PC-3 (cell line): ENCODE measurements at places on chromosomes 16 and 17.

- peak overlapping the region; percentile 96 for H3K27ac ChIP-seq
- H3K4me3 ChIP-seq = no peak overlapping the region
- no peak for DNase-seq
- peaks cover 56% of the 10 kb centered on the region for H3K4me1 ChIP-seq
- H3K36me3 ChIP-seq = no peaks in the 10 kb centered on the region
- no peaks in the 10 kb centered on the region for H3K27me3 ChIP-seq
Observed at GRCh38 chr17:72409405-72410002, 288.7 kb downstream of the SOX9 start.

DNA sequence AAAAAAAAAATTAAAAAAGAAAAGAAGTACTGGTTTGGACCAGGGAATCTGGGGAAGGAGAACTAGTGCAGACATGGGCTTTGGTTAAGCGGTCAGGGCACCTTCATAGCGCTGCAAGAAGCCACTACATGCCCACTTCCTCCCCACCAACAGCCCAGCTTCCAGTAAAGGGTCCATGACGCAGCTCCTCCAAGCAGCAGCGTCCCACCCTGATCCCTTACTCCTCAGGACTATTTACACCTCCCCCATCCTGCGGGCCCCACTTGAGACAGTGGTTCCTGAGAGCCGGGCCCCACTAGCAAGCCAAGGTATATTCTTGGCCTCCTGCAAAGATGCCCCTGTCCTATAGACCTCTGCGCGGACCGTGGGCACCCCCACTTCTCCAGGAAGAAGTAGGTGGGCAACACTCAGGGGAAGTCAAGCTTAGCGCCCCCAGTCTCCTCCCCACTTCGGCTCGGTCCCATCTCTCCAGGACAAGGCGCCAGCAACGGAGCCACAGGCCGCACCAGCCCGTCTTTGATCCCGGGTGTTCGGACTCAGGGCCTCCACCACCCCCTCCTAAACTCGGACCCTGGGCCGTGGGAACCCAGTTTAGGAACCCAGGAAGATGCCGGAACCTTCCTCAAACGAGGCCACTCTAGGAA, 913 bp upstream of the PRR14 start:
- H3K36me3 ChIP-seq = no peaks in the 10 kb centered on the region
- H3K4me3 ChIP-seq = peak overlapping the region; percentile 91; the same call in 1 of the 2 replicates
- H3K27ac ChIP-seq = no peak overlapping the region
- H3K27me3 ChIP-seq = no peaks in the 10 kb centered on the region
- 0 out of 2 replicates have a peak, but pooled peaks cover 4% of the 10 kb centered on the region for H3K4me1 ChIP-seq
- no peak for DNase-seq

DNA sequence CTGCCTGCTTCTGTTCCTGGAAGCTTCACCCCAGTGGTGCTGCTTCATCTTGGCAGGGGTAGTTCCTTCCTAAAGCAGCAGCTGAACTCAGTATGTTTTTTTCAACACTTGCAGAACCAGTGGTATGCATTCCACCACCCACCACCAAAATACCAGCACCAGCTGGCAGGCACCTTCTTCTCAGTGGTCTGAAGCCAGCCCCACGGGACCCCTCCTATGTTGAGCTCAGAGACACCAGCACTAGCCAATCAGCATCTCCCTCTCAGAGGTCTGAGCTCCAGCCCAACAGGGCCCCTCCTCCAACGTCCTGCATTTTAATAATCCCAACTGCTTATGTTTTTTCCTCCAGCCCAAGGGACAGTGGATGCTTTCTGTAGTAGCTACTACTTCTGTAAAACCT, 299.6 kb upstream of the CCL2 start:
- H3K27ac ChIP-seq = no peak overlapping the region
- DNase-seq = no peak
- no peaks in the 10 kb centered on the region for H3K27me3 ChIP-seq
- no peak overlapping the region for H3K4me3 ChIP-seq
- H3K4me1 ChIP-seq = no peaks in the 10 kb centered on the region
- H3K36me3 ChIP-seq = no peaks in the 10 kb centered on the region

DNA sequence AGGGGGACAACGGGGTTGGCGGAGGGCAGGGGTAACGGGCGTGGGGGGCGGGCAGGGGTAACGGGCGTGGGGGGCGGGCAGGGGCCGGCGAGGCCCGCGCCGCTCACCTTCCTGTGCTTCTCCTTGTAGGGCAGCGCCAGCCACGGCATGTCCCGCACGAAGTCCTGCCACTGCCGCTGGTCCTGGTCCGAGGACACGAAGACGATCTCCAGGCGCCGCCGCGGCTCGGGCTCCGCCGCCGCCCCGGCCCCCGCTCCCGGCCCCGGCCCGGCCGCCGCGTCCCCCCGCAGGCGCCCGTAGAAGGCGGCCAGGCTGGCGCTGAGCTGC, 401 bp downstream of the NXN start:
- no peaks in the 10 kb centered on the region for H3K36me3 ChIP-seq
- no peak for DNase-seq
- H3K27me3 ChIP-seq = no peaks in the 10 kb centered on the region
- H3K4me3 ChIP-seq = peak overlapping the region; percentile 67
- peaks cover 11% of the 10 kb centered on the region; the same call in 1 of the 2 replicates for H3K4me1 ChIP-seq

GRCh38 chr16:30519120-30520049, 7.0 kb downstream of the ZNF768 start:
- no peaks in the 10 kb centered on the region for H3K4me1 ChIP-seq
- no peak overlapping the region for H3K4me3 ChIP-seq
- DNase-seq = no peak
- H3K27ac ChIP-seq = no peak overlapping the region
- H3K36me3 ChIP-seq = no peaks in the 10 kb centered on the region

DNA sequence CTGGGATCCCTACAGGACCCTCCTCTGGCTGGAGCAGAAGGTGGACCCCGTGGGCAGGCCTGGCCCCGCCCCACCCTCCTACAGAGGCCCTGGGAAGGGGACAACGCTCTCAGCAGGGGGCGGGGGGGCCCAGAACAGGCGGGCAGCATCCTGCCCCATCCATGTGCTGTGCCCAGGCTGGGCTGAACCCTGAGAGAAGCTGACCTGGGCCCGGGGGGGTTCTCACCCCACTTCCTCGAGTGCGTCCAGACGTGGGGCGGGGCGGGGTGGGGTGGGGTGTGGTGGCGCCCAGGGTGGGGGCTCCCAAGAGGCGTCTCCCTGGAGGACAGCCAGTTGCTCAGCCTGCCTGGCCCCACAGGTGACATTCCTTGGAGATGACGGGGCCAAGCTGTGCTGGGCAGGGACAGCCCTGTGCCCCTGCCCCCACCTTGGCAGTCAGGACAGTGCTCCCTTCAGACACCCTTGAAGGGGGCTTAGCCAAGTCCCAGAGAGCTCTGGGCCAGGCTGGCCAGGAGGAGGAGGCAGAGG, 390 bp upstream of the UNC13D start:
- no peaks in the 10 kb centered on the region for H3K27me3 ChIP-seq
- peaks cover 39% of the 10 kb centered on the region for H3K4me1 ChIP-seq
- DNase-seq = peak; percentile 99
- peak overlapping the region; percentile 96 for H3K27ac ChIP-seq
- peak overlapping the region; percentile 57 for H3K4me3 ChIP-seq

GRCh38 chr16:29158785-29159184, 173.9 kb downstream of the LAT start:
- H3K4me1 ChIP-seq = peaks cover 12% of the 10 kb centered on the region
- H3K4me3 ChIP-seq = no peak overlapping the region
- no peaks in the 10 kb centered on the region for H3K27me3 ChIP-seq
- no peak for DNase-seq
- no peaks in the 10 kb centered on the region for H3K36me3 ChIP-seq

DNA sequence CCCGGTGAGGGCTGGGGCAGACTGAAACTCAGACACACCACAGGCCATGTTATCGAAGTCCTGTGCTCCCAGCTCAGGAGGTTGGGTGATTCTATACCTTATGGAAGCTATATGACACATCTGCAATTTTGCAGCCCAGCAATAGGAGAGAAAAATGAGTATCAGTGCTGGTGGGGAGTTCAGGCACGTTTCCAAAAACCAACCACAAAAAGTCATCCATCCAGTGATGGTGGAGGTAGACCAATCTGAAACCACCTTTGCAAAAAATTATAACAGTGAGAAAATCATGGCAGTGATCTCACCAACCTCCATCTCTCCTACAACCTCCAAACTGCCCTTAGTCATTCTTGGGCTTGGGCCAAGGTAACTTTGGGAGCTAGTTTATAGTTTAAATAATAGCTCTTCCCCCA, 327.9 kb downstream of the SLC39A11 start:
- no peaks in the 10 kb centered on the region for H3K27me3 ChIP-seq
- DNase-seq = peak; percentile 83
- H3K4me1 ChIP-seq = peaks cover 12% of the 10 kb centered on the region
- H3K4me3 ChIP-seq = no peak overlapping the region
- no peaks in the 10 kb centered on the region for H3K36me3 ChIP-seq

DNA sequence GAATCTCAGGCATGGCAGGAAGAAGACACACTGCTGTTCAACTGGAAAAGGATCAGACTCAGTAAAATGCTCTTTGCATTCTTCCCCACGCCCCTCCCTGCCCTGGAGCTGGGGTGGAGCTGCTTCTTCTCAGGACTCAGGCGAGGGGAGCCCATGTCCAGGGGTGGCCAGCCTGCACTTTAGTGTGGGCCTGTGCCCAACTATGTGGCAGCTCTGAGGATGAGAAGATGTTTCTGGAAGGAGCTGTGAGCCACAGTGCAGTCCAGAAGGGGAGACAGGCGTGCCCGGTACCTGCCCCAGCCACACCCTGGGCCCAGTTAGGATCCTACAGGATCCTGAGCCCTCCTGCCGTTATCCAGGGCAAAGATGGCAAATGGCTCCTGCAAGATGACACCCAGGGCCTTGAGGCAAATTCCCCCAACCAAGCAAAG, 120.3 kb downstream of the ANKRD11 start:
- H3K27me3 ChIP-seq = no peaks in the 10 kb centered on the region
- peaks cover 33% of the 10 kb centered on the region for H3K4me1 ChIP-seq
- peak overlapping the region; percentile 52 for H3K27ac ChIP-seq

- no peak for DNase-seq
- H3K4me3 ChIP-seq = no peak overlapping the region
- no peaks in the 10 kb centered on the region for H3K27me3 ChIP-seq
- H3K4me1 ChIP-seq = peaks cover under 1% of the 10 kb centered on the region; the same call in 1 of the 2 replicates
Observed at GRCh38 chr16:87185308-87185707, 131.9 kb downstream of the C16orf95 start.

DNA sequence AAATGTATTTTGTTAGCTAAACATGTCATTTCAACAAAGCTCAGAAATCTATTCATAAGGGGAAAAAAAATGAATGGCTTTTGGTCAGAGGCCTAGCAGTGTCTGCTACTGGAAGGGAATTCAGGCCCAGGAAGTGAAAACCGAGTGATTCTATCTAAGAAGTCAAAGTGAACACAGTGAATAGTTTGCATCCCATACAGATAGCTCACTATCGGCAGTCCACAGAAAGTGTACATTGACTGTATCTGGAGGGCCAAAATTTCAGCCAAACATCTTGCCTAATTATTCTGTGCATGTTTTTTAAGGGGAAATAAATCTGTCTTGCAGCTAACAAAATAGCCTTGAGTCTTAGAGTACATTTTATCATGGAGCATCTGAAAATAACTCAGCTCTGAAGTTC, 214.4 kb upstream of the CACNG5 start:
- H3K36me3 ChIP-seq = no peaks in the 10 kb centered on the region
- no peaks in the 10 kb centered on the region for H3K27me3 ChIP-seq
- no peak overlapping the region for H3K4me3 ChIP-seq
- no peaks in the 10 kb centered on the region for H3K4me1 ChIP-seq

DNA sequence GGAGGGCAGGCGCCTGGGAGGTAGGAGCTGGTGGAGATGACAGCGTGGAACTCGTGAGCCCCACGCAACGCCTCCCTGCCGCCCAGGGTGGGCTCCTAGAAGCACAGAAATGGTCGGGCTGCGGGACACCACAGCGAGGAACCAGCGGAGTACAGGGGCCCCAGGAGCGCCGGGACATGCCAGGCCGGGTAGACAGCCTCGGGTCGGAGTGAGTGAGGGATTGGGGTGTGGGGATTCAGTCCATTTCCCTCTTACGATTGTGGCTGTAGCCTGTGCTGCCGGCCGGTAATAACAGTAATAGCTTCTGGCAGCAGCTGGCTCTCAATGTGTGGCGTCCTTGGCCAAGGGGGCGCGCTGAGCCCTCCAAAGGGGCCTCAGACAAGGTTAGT, 12.2 kb upstream of the CES3 start:
- no peak for DNase-seq
- peaks cover 4% of the 10 kb centered on the region; the same call in 1 of the 2 replicates for H3K4me1 ChIP-seq
- no peak overlapping the region for H3K27ac ChIP-seq
- no peaks in the 10 kb centered on the region for H3K36me3 ChIP-seq
- H3K27me3 ChIP-seq = no peaks in the 10 kb centered on the region

- H3K4me1 ChIP-seq = no peaks in the 10 kb centered on the region
- DNase-seq = no peak
- H3K27me3 ChIP-seq = no peaks in the 10 kb centered on the region
- no peak overlapping the region for H3K27ac ChIP-seq
- H3K36me3 ChIP-seq = no peaks in the 10 kb centered on the region
- H3K4me3 ChIP-seq = no peak overlapping the region
Observed at GRCh38 chr17:45008216-45008615, 40.1 kb upstream of the C1QL1 start.
